ENCODE measurements at places on chromosomes 2 and 18.

GRCh38 chr2:48414980-48415835 lies 114.7 kb upstream of the STON1 start:
- peak; percentile 18 for DNase-seq

GRCh38 chr18:66280470-66280869 lies 323.4 kb downstream of the CDH19 start:
- DNase-seq = no peak

- no peak for DNase-seq
Measured at GRCh38 chr2:130371723-130372054, 15.8 kb downstream of the PTPN18 start.

DNA sequence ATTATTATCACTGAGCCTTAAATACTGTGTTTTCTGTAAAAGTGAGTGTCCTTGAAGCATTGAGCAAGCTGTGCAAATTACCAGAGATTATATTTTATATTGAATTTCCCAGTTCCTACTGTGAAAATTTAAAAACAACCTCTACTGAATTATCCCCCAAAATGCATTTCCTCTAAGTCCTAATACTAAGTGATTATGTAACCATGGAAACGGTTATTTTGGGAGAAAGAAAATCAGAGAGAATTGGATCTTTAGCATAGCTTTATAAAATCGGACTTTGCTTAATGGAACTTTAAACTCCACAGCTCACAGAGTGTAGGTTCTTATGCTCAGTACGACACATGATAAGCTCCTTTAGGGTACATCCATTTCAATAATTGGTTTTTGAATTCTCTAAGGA lies 19.3 kb upstream of the CHMP1B start:
- DNase-seq = no peak

- no peak for DNase-seq
Measured at GRCh38 chr18:59478591-59478990, 119.5 kb upstream of the LMAN1 start.

DNA sequence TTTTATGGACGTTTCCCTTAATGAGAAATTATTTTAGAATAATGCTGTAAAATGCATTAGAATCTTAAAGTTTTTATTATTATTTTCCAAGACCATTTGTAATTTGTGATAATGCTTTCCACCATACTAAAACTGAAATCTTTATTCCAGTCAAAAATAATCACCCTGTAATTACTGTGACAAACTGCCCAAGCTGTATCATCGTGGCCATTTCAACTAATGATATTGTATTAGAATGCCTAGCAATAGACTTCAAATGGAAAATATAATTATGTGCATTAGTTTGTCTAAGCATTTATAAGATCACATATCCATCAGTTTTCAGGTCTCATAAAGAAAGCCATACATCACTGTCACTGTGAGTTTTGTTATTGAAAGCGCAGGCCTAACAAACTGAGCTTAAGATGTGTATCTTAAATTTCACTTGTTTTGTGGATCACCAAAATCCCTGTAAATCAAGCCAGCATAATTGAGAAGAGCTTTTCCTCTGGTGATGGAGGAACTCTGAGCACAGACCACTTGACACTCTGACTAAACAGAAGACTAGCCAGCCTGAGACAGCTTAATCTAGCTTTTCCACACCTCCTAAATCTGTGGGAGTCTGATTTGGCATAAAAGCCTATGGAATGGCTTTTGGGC lies 1312.2 kb upstream of the ACVR2A start:
- no peak for DNase-seq

DNA sequence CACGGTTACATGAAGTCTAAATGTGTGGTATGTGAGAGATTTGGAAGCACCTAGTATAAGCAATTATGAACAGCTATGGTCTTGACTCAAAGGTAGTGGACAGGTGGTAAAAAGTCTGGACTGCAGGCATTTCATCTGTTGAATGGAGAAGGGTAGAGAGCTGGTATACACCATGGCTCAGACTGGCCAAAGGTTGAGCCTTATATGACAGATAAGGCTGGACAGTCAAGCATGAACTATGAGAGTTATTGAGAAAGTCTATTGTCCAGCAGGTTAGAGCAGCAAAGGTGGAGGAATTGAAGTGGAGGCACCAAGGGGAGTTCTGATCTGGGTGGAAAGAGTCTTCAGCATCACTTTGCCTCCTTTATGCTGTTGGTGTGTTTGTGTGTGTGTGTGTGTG lies 346.7 kb upstream of the SLC14A2 start:
- no peak for DNase-seq

GRCh38 chr18:58788470-58788869 lies 76.2 kb upstream of the ZNF532 start:
- no peak for DNase-seq

GRCh38 chr2:237879991-237880560 lies 20.7 kb downstream of the RAMP1 start:
- DNase-seq = no peak

GRCh38 chr2:174331595-174332216 lies 3.0 kb upstream of the SP9 start:
- no peak for DNase-seq

- no peak for DNase-seq
Measured at GRCh38 chr2:233779722-233780121, 1.6 kb downstream of the MROH2A start.

GRCh38 chr2:2664989-2665833 lies 334.1 kb upstream of the MYT1L start:
- no peak for DNase-seq

DNA sequence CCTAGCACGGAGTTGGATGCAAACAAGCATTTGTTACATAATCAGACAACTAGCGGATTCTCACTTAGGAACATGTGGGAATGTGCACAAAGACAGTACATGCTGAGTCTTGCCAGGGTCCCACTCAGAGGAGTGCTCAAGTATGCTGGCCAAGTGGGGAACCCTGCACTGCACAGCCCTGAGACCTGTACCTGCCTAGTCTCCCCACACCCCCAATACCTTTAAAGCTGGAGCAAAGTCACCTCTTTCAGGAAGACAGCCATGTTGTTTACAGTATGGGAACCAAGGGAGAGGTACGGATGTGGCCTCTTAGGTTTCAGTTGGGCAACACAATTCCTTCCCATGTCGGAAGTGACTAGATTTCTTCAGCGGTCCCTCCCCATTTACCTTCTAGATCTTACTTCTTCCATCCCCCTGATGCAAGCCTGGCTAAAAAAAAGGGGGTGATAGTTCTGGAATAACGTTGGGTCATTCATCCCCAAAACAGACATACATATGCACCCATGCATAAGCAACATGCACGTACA lies 10.7 kb downstream of the CXCR1 start:
- no peak for DNase-seq

DNA sequence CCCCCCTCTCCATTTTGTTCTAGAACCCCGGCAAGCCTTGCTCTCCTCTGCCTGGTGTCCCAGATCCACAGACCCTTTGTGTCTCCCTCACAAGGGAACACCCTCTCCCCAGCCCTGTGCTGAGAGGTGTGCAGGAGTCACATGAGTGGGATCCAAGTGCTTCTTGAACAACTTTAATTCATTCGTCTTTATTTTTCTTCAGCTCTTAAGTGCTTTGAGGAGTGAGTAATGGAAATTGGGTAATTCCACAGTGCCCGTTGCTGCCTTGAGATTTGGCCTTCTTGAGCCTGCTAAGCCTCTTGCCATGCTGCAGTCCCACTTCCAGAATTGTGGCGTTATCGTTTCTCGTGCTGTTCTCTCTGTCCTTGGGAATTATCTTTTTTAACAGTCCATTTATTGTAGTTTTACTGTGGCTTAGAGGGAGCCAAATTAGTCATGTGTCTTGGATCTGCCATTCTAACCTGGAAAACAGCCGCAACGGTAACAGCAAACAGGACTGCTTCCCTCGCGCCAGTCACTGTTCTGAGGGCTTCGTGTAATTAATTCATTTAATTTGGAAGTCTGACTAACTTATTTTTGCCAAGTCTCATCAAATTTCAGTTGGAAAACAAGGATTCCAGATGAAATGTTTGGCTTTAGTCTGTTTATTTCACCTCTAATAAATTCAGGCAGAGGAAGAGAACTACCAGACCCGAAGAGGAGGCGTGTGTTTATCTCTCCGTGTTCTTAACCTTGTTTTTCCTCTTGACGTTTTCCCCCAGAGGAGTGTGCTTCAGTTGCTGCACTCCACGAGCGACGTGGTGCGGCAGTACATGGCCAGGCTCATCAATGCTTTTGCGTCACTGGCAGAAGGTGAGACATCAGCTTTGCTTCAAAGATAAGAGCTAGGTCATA lies 72.0 kb downstream of the ARMC9 start:
- no peak for DNase-seq

DNA sequence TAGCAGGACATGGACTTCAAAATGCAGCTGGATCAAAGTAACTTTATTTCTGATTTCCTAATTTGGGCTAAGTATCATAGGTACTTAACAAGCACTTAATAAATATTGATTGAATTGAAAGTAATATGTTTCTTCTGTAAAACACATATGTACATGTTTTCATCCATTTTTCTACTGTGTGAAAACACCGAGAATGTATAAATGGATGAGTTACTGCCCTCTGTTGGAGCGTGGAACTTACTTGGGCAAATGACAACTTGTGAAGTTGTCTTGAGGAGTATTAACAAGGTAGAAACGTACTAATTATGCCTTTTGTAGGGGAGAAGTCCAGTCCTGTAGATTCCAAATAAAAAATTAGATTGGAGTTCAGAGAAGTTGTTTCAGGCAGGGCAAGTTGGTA lies 87.2 kb downstream of the PHLPP1 start:
- no peak for DNase-seq

GRCh38 chr18:51610481-51610880 lies 413.0 kb upstream of the MEX3C start:
- DNase-seq = no peak

DNA sequence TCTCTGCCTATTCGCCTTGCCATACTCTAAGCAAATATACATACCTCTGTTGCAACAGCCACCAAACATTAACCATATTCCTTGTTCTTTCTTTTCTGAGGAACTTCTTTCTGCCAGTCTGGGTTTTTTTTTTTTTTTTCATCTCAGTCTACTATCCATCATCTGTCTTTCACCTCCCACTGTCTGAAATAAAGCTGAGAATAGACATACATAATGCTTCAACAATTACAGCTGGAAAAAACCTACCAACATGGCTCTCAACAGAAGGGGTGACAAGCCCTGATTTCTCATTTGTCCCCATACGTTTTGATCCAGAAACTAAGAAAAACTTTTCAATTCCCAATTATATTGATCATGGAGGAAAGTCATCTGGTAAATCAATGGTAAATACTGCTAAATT lies 728.8 kb upstream of the POU3F3 start:
- no peak for DNase-seq

DNA sequence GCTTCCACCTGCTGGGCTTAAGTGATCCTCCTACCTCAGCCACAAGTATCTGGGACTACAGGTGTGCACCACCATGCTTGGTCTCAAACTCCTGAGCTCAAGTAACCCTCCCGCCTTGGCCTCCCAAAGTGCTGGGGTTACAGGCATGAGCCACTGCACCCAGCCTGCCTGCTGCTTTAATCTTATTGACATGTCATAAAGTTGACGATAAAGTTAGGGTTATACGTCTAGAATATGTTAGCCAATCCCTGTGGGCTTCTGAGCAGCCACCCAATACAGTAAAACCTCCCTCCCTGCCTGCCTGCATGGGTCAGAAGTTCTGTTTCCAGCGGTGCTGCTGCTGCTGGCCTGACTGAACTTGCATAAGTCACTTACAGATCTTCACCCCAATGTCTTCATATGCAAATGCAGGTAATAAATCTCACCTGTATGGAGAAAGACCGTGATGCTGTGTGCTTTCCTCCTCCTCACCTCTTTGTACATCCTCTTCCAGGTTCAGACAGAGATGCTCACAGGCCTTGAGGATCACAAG lies 30.1 kb downstream of the TGIF1 start:
- DNase-seq = no peak

DNA sequence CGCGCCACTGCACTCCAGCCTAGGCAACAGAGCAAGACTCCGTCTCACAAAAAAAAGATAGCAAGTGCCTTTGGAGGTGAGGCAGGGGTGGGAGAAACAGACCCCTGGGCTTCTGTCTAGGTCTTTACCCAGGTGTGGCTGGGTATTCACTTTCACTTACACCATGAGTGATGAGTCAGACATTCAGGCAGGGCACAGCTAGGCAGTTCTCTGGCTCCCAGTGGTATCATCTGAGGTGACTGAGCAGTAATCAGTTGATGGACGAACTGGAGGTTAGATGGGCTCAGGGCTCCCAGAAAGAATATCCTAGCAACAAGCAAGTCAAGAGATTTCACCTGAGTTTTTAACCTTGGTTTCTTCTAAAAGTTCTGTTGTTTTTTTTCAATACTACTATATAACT lies 107.0 kb upstream of the RAB6C start:
- DNase-seq = no peak

- DNase-seq = no peak
Measured at GRCh38 chr2:176461098-176461808, 192.0 kb downstream of the MTX2 start.

DNA sequence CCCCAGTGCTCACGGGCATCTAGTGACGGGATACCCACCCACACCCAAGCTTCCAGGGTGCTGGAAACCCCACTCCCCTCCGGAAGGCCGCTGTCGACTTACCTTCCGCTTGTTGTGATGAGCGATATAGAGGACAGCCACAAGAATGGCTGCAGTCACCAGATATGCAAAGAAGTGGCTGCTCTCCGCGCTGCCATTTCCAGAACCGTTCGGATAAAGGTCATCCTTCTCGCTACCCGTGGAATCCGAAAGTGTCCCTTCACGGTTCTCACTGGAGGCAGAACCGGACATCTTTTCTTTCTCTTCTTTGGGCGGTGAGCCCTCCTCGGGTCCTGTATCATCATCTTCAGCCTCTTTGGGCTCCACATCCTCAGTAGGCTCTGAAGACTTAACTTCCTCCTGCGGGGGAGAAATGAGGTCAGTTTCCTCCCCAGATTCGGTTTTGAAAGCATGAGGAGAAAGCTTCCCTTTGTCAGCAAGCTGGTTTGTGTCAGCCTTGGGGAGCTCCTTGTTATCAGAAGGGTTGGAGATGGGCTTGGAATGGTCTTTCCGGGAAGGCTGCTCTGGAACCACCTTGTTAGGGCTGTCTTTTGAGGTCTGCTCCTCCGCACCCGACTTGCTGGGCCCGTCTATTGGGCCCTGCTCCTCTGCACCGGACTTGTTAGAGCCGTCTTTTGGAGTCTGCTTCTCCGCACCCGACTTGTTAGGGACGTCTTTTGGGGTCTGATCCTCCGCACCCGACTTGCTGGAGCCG lies 1.2 kb downstream of the TGOLN2 start:
- DNase-seq = peak; percentile 57

DNA sequence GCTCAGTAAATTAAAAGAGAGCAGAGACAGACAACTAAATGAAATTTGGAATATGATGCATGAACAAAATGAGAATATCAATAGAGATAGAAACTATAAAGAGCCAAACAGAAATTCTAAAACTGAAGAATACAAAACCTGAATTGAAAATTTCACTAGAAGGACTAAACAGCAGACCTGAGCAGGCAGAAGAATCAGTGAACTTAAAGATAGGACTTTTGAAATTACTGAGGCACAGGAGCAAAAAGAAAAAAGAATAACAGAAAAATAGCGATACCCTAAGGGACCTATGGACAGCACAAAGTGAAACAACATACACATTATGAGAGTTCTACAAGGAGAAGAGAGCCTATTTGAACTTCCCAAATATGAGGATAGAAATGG lies 41.6 kb downstream of the UNC50 start:
- DNase-seq = no peak
